ENCODE measurements at places on chromosomes 16 and 17. TPM values are rescaled to one million over a fixed set of nuclear protein-coding genes. Genes with fewer than 3 reads are reported as not detected.

The AGRP gene
- not detected for total RNA-seq

DNA sequence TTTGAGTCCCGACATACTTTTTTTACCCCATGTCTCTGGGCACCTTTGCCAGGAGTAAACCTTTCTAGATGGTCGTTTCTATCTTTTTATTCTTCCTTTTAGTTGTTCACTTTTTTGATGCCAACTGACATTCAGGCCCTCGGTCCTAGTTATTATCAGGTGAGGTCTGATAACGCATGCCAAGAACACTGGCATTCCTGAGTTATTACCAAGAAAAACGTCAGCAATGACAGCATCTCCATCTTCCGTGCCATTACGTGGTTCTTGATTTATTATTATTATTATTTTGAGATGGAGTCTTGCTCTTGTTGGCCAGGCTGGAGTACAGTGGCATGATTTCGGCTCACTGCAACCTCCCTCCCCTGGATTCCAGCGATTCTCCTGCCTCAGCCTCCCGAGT lies 21.4 kb downstream of the HASPIN start:
- no peak for DNase-seq

- no peak for DNase-seq
Observed at GRCh38 chr17:59389066-59389465, 57.6 kb downstream of the YPEL2 start.

GRCh38 chr17:45666641-45667040 lies 117.5 kb upstream of the CRHR1 start:
- DNase-seq = no peak

GRCh38 chr17:14741491-14741890 lies 440.6 kb downstream of the HS3ST3B1 start:
- DNase-seq = no peak

- DNase-seq = no peak
Observed at GRCh38 chr16:64654178-64654577, 467.7 kb downstream of the CDH11 start.

DNA sequence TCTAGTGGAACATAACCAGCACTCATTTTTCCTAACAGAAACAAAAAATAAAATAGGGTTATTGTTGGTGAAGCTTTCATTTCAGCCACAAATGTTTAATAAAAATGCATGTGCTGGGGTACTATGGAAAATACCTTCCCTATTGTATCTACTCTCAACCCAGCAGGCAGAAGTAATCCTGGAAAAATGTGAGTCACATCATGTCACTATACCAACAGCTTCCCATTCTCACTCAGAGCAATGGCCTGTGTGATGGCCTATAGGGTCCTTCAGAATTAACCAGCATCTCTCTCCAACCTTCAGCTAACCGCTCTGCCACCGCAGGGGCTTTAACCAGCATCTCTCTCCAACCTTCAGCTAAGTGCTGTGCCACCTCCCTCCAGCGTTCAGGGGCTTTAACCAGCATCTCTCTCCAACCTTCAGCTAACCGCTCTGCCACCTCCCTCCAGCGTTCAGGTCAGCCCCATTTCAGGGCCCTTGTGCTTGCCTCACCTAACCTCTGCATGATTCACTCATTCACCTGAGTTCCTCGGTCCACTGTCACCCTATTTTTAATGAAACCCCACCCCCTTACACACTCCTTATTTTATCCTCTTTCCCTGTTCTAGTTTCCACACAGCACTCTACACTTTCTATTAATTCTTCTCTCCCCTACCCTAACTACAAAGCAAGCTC lies 34.0 kb downstream of the UBE2G1 start:
- DNase-seq = no peak

All from MG63 (cell line).